AG08395 (cell line): ENCODE measurements at places on chromosomes 16 and 17.

DNA sequence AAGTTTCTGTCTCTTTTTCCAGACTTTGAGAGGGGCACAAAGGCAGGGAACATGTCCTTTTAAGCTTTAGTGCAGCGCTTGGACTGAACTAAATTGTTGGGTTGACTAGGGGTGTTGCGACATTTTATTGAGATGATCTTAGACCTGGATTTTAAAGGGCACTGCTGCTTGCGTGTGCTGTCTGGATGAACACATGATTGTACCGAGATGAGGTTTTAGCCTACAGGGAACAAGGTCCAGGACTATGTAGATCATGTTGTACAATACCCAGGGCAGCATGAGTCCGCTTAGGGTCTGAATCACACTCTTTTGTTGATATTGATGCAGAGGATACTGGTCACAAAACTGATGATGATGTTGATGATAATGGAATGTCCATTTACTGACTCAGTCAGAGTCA is 5.2 kb upstream of the RGS9 start:
- peak; percentile 90 for DNase-seq

DNA sequence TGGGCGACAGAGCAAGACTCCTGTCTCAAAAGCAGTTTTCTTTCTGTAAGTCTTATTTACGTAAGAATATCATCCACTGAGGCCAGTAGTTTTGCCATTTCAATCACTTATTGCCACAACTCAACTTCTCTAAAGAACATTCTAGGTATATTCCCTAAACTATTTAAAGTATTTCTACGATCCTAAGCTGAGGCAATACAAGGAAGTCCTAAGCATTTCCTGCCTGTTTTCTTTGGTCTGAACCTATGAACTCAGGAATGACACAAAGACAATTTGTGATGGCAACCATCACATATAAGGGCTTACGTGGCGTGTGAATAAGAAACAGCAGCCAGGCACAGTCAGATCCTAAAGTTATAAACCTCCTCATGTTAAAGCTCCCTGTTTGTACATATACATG is 14.2 kb downstream of the USP36 start:
- DNase-seq: no peak

DNA sequence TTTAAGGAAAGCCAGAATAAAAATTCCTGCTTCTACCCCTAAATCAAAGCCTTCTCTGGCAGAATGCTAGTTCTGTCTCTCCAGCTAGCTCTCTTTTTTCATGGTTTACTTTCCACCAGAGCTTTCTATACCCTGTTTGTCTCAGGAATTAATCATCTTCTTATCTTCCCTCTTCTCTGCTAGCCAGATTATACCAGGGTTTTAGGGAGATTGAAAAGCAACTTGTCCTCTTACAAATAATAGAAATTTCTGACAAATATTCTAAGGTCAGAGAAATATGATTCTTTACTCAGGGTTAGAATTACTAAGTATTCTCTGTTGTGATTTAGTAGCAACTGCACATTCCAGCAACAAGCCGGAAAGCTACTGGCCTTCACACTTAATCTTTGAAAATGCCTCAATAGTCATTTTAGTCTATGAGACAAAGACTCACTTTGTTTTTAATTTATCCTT is 166.4 kb downstream of the TANC2 start:
- no peak for DNase-seq

DNA sequence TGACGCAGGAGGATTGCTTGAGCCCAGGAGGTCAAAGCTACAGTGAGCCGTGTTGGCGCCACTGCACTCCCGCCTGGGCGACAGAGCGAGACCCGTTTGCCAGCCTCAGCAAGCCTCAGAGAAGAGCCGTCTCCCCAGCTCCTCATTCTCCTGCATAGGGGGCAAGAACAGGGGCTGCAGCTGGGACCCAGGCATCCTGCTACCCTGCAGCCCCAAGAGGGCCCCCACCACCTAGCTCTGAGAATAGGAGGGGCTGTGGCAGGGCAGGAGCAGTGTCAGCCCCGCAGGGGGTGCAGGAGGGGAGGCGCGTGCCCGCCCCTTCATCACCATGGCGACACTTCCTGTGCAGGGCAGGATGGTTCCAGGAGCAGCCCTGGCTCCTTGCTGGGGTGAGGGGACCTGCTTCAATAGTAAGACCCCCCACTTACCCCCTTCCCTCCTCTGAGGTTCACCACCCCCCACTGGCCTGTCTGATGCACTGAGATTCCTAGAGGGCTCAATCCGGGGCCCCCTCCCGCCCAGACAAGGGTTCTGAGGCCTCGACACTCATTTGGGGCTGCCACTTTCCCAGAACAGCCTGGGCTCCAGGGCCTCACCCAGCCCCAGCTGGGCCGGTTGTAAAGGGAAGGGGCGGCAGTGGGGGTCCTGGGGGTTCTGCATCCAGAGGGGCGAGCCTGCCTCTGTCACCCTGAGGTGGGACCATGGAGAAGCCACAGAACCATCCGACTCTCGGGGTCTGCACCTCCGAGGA is 20.2 kb downstream of the VASN start:
- no peak for DNase-seq

DNA sequence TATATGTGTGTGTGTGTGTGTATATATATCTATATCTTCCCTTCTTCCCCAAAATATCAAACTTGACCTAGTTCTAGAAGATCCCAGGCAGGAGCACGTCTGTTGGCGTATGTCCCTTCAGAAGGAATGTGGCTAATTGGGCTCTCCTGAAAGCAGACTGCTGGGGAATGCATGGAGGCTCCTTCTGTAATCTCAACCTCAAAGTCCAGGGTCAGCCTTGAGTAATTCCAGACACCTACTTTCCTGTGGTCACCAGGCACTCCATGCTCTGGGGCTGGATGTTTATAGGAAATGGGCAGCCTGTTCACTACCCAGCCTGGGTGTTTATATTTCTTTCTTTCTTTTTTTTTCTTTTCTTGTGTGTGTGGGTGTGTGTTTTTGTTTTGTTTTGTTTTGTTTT is 13.4 kb downstream of the BCO1 start:
- peak; percentile 14 for DNase-seq

DNA sequence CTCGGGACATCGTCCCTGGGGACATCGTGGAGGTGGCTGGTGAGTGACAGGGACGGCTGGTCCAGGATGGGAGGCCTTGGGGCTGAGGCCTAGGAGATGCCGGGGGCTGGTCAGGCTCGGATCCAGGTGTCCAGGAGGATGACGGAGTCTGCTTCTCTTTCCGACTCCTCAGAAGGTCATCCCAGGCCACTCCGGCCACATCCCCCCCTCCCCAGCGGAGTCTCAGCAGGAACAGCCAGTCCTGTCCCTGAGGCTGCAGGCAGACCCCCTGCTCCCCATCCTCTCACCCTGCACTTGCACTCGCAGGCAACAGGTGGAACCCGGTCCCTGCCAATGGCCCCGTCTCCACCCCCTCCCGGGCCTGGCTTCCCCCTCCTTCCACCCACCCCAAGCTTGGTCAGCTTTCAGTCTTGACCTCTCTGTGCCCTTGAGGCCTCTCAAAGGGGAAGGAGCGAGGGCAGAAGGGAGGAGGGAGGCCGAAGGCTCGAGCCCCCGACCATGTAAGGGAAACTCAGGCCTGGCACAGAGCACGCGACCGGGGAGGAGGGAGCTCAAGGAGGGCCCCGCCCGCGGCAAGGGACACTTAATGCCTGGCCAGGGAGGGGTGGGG is 4.4 kb downstream of the ATP2A1 start:
- DNase-seq: no peak

GRCh38 chr16:62967163-62967562 is 930.9 kb upstream of the CDH8 start:
- no peak for DNase-seq

DNA sequence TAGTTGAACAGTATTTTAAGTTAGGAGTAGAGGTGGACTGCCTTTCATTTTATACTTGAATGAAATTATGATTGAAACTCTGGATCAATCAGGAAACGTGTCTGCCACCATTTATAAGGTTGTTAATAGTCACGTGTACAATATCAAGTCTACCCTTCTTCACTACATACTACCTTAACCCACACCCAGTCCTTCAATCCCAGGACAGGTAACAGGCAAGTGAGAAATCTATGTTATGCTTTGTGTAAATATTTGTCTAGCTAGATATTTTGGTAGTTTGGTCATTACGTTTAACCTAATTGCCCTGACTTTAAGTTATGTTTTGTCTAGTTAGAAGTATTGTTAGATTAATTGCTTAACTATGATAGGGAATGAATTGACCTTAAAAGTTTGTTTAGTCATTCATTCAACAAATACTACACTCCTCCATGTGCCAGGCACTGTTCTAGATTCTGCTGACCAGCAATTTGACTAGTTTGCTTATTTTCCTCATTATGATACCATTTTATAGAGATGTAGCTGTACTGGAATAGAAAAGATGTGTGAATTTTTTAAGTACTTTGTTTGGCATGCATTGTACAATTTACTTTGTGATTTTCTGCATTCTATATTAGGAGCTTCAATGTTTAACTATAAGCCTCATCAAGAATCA is 72.0 kb downstream of the NQO1 start:
- DNase-seq: no peak

DNA sequence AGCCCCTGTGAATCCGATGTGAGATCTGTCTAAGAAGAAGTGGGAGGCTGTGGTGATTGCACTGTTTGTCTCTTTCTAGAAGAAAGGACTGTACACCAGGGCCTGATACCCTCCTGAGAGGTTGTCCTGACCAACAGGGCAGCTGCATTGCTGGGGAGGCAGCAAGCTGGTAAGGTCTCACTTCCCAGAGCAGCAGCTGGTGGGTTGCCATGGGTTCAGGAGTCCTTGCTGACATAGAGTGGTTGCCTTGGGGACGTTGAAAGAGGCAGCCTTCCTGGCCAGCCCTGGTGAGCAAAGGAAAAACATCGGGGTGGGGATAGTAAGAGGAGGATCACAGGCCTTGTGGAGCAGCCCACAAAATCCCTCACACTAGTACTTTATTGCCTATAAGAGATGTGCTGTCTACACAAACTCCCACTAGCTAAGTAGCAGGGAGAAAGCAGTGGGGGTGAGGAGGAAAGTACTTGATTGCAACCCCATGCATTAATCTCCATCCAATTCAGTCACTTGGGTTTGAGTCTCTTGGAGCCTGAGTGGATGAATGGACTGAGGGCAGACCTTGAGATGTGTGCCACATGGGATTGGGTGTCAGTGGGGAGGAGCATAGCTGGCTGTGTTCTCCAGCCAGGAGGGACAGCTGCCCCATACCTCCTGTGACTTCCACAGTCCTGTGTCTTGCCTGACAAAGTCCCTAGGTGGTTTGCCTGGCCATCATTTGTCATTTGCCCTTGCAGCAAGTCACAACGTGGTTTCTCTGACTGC is 143.8 kb upstream of the RPL38 start:
- DNase-seq: no peak

GRCh38 chr17:35243561-35244340 is 879 bp downstream of the SLFN5 start:
- peak; percentile 48 for DNase-seq

DNA sequence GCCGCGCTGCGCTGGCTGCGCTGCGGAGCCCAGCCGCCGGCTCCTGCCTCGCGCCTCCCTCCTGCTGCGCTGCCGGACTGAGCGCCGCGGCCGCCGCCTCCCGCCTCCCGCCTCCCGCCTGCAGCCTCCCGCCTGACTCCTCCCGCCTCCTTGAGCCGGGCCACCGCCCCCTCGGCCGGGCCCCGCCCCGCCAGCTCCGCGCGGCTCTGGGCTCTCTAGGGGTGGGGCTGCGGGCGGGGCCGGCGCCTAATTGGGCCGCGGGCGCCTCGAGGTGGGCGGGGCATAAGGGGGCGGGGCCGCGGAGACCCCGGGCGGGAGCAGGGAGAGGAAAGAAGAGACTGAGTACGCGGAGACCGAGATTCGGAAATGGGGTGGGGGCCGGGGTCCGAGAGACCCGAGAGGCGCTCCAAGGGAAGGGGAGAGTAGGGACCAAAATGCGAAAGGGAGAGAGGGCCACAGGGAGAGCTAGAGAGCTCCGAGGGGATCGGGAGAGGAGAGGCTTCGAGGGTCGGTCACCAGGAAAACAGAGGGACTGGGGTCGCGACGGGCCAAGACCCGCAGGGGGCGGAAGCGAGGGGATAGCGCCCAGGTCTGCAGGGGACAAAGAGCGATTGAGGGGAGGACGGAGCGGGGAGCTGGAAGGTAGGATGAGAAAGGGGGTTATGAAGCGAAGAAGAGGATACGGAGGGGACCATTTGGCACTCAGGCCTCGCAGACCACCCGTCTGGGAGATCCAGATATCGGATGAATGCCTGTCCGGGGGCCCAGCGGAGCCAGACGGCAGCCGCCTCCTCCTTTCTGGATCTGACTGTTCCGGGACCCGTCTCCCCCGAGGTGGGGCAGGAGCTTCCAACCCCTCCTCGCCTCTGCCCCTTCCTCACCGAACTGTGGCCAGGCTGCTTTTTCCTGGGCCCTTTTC is at the start of gene C1QL1:
TSS of gene C1QL1 (minus strand) at position 79 of the 919 bp plus-strand sequence. CDS start 255 bp downstream, outside the sequence.
- DNase-seq: peak; percentile 99
